ENCODE measurements at places on chromosomes 2 and 18.

- peak; percentile 82 for DNase-seq
Observed at GRCh38 chr2:186848873-186849578, at the start of gene ZSWIM2. Gene ZSWIM2, minus strand, starts transcription at chr2:186849170. Its CDS starts 40 bp downstream, at chr2:186849130.

- no peak for DNase-seq
Observed at GRCh38 chr2:7180638-7181370, 263.6 kb downstream of the RNF144A start.

DNA sequence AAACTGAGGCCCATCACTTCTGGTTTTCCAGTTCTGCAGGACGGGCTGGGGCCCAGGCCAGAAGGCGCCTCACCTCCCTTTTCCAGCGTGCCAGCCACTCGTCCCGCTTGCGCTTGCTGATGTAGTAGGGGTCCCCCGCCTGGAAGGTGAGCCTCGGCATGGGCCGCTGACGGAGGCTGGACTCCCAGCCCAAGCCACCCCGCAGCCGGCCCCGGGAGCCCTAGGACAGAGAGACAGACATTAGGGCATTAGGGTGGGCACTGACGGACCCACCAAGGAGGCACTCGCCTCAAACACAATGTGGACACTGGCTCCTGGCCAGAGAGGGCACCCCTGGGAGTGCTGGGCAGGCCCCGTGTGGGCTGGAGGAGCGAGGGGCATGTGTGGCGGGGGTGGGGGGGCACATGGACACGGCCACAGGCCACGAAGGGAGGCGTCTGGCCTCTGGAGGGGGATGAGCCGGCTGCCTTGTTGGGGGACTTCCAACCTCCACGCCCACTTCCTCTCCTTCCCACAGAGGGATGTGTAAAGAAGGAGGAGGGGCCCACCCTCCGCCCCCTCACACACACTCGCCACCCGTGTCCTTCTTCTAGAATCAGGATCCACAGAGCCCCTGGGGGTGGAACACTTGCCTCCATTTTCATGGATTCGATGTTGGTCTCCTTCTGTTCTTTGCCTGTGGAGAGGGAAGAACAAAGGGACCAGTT lies 66.7 kb downstream of the DNMT3A start:
- DNase-seq = no peak

- no peak for DNase-seq
Observed at GRCh38 chr2:186576614-186577013, 13.2 kb upstream of the ITGAV start.

- DNase-seq = no peak
Observed at GRCh38 chr2:212843409-212844199, 305.0 kb upstream of the ERBB4 start.

- no peak for DNase-seq
Observed at GRCh38 chr2:168515502-168515901, 59.4 kb downstream of the CERS6 start.

DNA sequence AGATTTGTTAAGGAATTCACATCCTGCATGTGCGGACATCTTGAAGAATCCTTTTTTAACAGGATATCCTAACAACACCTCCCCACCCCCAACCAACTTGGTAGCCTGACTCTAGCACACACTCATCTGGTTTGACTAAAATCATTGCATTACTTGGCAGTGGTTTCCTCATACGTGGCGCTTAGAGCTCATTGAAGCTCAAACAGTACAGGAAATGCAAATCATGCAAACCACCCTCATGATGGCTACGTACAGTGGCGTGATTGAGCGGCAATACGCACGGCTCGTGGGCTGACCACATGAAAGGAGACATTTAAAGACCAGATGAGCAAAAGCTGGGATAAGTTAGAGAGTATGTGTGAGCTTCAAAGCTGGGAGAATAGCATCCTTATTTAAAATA lies 336.2 kb downstream of the ZEB2 start:
- no peak for DNase-seq

DNA sequence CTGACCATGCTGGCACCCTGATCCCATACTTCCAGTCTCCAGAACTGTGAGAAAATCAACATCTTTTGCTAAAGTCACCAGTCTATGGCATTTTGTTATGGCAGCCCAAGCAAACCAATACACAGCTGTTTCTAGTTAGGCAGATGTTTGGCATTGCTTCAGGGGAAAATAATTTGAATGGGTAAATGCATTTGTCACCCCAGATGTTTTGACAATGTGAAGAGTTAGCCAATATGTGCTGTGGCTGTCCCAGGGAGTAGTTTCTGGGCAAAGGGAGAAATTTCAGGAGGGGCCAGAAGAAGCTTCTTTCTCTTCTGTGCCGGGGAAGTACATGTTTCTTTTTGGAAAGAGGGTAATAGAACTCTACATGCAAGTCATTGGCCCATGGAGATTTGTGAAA lies 619.0 kb downstream of the SLC4A3 start:
- no peak for DNase-seq

GRCh38 chr2:42163444-42164045 lies 5.6 kb upstream of the EML4 start:
- DNase-seq = no peak

DNA sequence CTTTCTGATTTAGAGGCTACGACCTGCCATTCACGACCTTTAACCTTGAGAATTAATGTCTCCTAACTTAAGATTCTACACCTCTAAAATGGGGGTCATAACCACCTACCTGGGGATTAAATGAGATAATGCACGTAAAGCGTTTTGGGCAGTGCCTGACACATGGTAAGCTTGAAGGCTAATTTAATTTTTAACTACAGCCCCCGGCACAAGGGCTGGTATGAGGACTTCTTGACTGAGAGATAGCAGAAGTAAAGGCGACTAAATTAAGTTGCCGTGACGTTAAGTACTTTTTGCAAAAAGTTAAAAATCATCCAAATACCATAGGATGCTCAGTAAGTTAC lies 549 bp downstream of the MRPL35 start:
- DNase-seq = no peak

DNA sequence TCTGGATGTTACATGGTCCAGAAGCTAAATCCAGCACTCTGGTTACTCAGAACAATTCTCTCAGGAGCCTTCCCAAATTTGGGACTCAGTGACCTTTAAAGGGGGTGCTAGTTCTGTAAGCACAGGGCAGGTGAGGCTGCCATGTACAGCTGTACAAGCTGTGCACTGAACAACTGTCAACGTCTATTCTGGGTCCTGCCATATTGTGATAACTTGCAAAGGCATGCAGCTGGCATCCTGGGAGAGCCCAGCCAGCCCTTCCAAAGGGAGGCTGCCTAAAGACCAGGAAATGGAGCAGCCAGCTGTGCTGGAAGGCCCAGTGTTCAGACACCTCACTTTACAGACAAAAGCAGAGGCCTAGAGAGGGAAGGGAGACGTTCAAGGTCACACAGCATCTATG lies 204.8 kb downstream of the KLHL29 start:
- no peak for DNase-seq

DNA sequence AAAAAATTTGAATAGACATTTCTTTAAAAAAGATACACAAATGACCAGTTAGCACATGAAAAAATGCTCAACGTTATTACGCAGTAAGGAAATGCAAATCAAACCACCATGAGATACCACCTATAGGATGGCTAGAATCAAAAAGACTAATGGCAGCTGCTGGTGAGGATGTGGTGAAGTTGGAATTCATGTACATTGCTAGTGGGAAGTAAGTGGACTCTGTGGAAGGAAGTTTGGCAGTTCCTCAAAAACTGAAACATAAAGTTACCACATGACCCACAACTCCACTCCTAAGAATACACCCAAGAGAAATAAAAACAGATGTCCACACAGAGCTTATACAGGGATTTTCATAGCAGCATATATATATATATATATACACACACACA lies 51.2 kb downstream of the MBP start:
- DNase-seq = no peak

DNA sequence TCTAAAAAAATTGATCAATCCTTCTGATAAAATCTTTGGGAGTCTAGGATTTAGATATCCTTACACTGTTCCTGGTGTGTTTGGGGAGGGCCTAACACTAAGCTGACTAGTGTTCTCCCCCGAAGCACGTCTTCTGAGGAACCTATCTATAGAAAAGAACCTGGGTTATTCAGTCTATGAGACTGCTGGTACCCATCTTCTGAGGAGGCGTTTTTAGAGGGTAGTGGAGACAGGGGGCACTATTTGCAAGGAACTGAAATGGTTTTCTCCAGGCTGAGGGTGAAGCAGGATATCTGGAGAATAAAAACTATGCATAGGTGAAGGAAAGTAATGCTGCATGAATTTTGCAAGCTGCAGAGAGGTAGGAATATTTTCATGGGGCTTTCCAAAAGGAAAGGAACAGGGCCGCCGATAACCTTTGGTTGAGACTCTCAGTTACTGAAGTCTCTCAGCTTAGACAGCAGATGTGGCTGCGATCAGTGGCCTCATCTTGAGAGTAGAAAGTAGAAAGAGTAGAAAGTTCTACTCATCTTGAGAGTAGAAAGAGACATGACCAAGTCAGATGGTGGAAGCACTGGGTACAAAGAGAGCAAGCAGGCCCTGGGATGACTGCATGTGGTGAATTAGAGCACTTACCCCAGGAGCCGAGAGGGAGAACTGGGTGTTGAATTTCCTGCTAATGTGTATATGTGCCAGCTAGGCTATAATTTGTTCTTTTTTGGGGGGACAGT lies 31.8 kb upstream of the KCNE4 start:
- DNase-seq = no peak

DNA sequence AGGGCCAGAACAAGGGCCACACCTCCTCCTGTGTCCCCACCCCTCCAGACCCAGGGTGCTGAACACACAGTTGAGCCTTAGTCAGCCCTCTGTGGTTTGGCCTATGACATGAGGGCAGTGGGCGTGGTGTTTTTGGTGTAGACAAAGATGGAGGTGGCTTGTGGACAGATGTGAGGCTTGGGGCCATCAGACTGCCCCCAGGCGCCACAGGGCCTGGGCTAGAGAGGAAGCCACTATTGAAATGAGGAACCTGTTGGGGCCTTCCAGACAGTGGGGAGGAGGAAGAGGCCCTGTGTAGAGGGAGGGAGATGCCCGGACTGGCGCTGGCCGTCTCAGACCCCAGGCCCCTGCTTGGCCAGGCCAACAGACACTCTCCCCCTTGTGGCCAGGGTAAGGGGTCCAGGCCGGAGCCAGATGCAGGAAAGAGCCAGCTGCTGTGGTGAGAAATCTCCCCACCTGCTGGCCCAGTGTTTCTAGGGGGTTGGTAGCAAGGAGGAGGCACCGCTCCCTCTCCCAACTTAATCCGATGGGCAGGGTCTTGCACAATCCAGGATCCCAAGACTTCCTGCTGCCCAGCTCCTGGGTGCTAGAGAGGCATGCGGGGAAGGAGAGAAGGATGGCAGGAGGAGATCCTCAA lies 53.8 kb downstream of the SMAD7 start:
- peak; percentile 66 for DNase-seq

GRCh38 chr2:88057437-88057844 lies 1.9 kb upstream of the KRCC1 start:
- DNase-seq = no peak

- DNase-seq = no peak
Observed at GRCh38 chr2:151237422-151238025, 24.1 kb downstream of the RBM43 start.

- DNase-seq = no peak
Observed at GRCh38 chr2:39475006-39475405, 37.9 kb upstream of the MAP4K3 start.

GRCh38 chr2:45300026-45300750 lies 290.9 kb upstream of the SIX2 start:
- DNase-seq = no peak

DNA sequence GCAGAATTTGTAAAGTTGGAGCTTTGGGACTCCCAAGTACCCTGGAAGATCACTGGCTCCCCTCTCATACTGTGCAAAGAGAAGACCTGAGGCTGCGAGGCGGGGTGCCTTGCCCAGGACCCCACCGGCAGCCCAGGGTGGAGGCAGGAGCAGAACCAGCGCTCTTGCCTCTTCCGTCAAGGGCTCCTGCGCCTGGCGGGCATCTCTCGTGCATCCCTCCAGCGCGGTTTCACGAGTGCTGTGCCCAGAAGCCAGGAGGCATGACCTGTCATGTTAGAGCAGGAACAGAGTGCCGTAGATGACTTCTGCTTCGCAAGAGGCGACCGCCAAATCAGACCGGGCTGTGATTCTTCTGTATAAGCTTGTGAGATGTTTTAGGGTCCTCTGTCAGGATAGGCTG lies 77.3 kb downstream of the LDLRAD4 start:
- no peak for DNase-seq

GRCh38 chr2:232264081-232264480 lies 114.5 kb upstream of the ALPP start:
- DNase-seq = no peak

DNA sequence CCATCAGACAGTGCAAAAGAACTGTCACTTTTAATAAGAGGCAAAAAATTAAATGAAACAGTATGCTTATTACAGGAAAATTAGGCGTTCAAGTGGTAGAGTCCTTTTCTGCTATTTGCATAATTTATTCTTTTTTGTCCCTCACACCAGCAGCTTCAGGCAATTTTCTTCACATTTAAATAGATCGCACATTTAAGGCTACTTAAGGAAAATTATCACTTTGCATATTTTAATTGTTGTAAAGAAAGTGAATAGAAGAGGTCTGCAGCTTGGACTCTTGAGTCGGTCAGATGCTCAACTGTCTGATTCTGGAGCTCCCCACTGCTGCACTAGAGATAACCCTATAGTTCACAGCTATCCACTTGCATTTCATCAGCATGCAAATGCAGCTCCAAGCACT lies 141.3 kb downstream of the FIGN start:
- DNase-seq = no peak

- no peak for DNase-seq
Observed at GRCh38 chr2:72289736-72290135, 142.1 kb upstream of the CYP26B1 start.

Data from left forelimb (tissue), 1 donor.